ENCODE measurements at places on chromosomes 6 and 20. TPM values are rescaled to one million over a fixed set of nuclear protein-coding genes. Genes with fewer than 3 reads are reported as not detected.
A peak's percentile ranks its signal among the peaks of the same experiment; 100 is the strongest.

FNDC1 gene
- not detected for total RNA-seq

DNA sequence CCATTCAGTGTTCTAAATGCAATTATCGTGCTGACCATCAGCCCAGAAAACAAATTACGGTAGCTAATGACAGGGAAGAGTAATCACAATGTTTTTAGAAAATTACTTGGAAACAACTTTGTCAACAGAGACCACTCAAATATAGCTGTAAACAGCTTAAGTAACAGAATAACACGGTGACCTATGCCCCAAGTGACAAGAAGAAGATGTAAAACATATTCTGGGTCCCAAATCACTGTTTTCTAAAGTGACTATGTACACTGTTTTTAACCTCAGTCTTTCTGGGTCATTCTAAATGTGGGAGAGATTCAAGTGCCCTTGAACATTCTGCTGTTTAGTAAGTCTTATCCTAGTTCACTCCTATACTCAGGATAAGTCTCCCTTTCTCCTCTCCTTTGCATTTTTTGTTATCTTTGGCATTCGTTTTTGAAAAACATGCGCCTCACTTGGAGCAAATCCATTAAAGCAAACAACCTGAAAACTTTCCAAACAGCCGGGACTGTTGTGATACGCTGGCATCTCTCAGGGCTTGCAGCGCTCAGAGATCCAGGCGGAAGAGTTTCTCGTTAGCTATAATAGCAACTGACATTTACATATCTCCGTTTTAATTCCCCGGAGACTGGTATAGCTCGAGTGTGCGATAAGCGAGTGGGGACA is 114.5 kb upstream of the SOX4 start:
- peak; percentile 28 for DNase-seq

- no peak for DNase-seq
Observed at GRCh38 chr6:15342114-15342513, 96.2 kb downstream of the JARID2 start.

PRR18 gene
- not detected for total RNA-seq

- DNase-seq, result no peak
Observed at GRCh38 chr6:7773322-7773721, 47.4 kb downstream of the BMP6 start.

GRCh38 chr6:108653949-108654348 is 93.2 kb downstream of the FOXO3 start:
- peak; percentile 22 for DNase-seq

DNA sequence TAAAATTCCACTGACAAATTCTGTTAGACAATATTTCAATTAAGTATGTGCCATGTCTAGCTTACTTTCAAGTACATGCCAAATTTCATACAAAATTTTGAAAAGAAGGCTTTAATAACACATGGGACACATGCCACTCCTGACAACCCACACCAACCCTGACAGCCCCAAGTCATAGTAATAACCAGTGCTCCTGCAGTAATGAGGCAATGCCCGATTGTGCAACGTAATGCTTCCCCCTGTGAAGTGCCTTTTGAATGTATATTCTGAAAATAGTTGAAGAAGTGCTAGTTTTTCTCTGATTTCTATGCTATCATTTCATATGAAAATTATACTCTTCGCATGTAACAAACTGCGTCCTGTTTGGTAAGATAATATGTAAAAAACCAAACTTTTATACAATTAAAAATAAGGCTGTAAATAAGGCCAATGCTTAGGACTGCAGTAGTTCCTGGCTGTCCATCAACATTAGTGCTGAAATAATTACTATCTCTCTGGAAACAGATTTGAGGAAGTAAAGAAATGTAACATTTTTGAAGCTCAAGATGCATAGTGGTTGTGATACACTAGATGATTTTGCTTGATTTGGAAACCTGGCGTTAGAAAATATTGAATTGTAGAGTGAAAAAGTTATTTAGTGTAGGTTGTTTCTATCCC is 125.8 kb upstream of the BCLAF1 start:
- no peak for DNase-seq
